ENCODE measurements at places on chromosomes 5 and 9.

DNA sequence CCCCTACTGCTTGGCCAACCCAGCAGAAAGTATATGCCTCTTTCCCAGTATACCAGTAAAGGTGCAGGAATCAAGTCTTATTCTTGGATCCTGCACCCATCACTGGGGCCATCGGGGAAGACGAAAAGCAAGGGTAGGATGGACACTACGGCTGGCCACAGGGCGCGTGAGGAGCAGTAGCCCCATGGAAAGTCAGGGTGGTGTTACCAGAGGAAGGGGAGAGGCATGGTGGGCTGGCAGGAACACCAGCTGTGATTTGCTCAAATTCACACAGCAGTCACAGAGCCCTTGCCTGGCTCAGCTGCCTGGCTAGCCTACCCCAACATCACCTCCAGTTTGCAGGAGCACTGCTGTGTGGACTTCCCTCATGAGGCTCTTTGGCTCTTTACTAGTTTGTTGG lies 34.5 kb upstream of the SAP30L start:
- no peak for DNase-seq

DNA sequence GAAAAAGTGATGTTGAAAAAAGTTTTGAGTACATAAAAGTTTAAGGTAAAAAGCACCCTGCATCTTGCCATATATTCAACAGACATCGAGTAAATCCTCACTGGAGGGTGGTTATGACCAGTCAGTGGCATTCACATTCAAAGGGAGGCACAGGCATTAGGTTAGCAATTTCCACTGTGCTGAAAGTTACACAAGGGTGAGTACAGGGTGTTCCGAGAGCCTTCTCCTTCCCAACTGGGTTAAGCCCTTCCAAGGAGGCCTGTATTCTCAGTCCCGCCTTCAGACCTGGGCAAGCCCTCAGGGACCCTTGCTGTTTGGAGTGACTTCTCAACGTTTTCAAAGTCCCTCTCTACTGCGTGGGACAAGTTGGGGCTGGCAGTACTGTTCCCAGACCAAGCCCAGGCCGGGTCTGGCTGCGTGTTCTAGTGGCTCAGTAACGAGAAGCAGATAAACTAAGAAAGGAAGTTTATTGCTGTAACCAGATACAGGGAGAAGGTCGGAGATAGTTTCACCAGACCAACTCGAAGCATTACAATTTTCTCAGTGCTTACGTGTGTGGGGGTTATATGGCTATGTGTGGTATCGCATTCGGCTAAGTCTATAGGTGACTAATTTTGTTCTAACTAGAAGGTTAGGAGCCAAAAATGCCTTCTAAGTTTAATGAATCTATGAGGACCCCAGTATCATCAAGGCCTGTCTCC lies 13.0 kb upstream of the SETX start:
- no peak for DNase-seq

- DNase-seq = no peak
Observed at GRCh38 chr9:85478847-85479246, 262.9 kb downstream of the AGTPBP1 start.

DNA sequence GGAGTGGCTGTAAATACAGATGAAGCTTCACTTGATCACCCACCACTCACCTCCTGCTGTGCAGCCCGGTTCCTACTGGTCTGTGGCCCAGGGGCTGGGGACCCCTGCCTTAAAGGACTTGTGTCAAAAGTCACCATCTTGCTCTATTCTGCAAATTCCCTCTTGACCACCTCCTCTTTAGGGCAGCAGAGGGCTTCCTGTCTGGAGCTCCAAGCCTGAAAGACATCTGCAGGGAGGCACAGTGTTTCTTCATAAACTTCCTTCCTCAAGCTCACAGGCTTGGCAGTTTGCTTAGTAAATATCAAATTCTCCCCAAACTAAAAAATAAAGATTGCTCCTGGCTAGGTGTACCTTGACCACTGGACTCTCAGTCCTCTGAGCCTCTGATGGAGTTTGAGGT lies 104.4 kb downstream of the FRMD3 start:
- DNase-seq = no peak

GRCh38 chr9:72579880-72580550 lies 58.6 kb downstream of the TMC1 start:
- no peak for DNase-seq

DNA sequence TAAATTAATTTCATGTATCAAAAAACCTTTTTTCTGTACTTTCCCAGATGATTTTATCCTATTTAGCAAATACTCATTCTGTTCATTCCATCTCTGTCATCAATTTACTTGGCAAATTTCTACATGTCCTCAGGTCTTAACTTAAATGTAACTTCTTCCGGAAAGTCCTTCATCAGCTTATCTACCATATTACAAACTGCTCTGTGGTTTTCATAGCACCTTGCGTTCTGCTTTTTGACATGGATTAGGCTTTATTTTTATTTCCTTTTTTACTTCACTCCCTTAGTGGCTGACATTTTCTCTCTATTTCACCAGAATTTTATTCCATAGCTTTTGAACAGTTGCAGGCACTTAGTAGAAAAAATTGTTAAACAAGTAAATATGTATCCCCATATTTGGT lies 1040.8 kb downstream of the TAF11L14 start:
- DNase-seq = no peak

DNA sequence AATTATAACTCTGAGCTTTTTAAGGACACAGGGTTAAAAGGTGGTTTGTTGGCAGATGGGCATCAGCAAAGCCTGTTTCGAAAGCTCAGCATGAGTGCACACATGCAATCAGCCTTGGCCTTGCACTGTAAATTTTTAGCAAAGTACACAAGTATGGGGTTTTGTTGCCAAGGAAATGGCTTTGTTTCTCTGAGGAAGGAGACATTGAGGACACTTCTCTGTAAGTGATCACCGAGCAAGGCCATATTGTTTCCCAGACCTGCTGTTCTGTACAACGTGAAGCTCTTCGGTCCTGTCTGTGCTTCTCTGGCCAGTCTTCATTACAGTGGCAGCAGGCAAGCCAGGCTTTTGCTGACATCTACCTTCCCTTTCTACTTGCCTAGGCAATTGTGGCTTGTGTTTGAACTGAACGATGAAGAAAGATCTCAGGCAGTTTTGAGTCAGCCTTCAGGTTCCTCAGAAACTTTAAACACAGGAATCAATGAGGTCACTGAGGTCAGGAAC lies 27.9 kb upstream of the GLRX start:
- DNase-seq = peak; percentile 6

DNA sequence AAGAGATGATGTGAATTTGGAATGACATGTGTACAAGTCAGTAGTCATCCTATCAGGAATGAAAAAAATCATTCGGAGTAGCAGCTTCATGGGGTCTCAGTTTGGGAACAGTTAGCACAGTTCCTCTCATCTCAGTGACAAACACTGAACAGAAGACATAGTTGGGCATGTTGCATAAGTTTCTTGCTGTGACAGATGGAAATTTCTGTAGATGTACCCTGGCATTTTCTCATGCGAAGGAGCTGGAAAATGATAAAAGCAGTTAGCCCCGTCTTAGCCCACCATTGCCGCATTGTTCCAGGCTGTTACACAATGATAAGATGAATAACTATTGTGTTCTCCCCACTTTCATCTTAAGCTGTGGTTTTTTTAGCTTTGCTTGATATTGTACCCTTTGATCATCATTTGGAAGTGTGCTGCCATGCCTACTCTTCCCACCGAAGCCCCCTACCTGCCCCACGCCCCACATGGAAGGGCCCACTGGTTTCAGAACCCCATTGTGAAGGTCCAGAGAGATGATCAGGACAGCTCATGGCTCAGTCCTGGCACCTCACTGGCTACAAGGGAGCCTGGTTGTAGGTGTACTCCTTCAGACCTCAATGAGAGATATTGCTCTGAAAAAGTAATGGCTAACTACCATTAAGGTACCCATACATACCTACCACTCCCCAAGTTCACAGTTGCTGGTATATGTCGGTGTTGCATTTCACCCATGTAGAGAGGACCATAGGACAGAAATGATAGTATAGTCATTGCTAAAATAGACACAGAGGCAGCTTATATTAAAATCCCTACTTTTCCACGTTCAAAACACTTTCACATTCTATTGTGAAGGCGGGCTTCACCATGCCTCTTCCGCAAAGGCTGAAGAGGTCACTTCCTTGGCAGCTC lies 38.8 kb downstream of the SFXN1 start:
- DNase-seq = no peak

- no peak for DNase-seq
Observed at GRCh38 chr9:27524236-27524635, at the start of gene IFNK. IFNK (plus strand) TSS chr9:27524290; CDS start chr9:27524337, 47 bp downstream.

DNA sequence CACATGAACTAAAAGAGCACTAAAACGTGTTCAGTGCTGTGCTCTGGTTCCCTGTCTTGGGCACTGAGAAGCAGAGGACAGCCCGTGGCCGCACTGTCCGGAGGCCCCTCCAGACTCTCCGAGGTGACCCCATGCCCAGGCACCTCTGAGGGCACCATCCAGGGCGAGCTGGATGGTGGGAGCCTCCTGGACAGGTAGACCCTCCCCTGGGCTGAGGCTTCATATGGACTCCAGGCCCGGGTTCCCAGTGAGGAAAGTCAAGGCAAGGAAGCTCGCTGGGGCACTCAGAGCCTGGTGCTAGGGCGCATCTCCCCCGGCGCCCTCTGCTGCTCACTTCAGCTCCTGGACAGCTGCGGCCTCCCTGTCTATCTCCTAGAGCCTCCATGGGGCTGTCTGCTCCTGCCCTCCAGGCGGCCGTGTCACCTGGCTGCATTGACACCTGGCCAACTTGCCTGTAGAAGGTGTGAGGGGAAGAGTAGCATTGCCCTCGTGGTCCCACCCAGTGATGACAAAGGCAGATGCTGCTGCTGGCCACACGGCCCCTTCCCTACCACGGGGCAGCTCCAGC lies 178.2 kb upstream of the IRX1 start:
- DNase-seq = no peak

- DNase-seq = no peak
Observed at GRCh38 chr9:138028596-138028995, 151.0 kb downstream of the CACNA1B start.

GRCh38 chr9:117286245-117286644 lies 128.6 kb downstream of the ASTN2 start:
- no peak for DNase-seq

- no peak for DNase-seq
Observed at GRCh38 chr9:89455356-89455824, 42.5 kb downstream of the SEMA4D start.

GRCh38 chr5:34474573-34475021 lies 181.5 kb upstream of the RAI14 start:
- DNase-seq = peak; percentile 82

GRCh38 chr5:123084730-123085605 lies 4.1 kb upstream of the PRDM6 start:
- DNase-seq = no peak

- no peak for DNase-seq
Observed at GRCh38 chr5:147415651-147416050, 94.2 kb downstream of the DPYSL3 start.

GRCh38 chr9:33867747-33868439 lies 50.9 kb downstream of the UBE2R2 start:
- no peak for DNase-seq

GRCh38 chr5:74685979-74686631 lies 1.1 kb downstream of the HEXB start:
- no peak for DNase-seq

DNA sequence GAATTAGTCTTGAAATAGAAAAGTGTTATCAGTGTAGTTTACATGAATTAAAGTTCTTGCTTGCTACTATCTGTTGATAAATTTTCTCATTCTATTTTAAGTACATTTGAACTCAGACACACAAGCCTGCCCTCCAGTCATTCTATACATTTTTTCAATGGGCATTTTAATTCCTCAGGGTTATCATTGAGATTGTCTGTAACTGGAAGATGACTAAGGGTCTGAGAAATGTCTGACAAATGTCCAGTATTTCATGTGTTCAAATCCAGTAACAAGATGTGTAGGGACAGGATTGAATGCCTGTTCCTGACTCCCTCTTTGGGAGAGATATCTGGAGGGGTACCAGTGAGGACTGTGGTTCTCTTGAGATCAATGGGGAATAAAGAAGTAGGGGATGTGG lies 223.9 kb upstream of the ADAMTSL1 start:
- no peak for DNase-seq

DNA sequence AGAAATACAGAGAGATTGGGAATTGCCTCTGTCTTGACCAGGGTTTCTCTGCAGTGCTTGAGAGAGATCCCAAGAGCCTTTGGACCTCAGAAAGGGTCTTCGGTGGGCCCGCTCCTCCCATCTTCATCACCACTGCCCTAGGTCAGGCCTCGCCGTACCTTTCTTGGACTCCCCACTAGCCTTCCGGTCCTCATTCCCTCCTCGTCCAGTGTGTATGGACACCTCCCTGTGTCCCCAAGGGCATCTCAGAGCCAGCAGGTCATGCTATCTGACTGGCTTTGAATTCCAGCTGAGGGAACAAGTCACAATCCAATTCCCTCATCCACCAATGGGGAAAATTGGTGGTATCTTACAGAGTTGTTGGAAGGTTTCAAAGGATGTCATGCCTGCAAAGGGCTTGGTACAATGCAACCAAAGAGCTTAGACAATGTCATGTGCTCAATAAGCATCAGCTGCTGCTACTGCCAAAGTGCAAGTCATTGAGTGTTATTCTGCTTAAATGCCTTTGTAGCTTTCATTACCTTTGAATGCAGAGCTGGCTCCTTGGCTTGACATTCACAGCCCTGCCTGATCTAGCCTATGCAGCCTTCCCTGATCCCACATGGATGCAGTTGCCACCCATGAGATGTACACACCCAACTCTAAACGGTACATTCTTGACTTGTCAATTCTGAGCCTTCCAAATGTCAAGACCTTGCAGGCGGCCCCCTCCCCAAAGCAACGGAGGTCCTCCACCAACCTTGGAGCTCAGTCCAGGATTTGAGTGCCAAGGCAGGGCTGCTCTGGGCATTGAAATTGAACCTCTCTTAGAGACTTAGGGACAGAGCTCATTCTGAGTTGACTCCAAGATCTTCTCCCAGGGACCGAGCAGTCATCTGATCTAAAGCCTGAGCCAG lies 58.0 kb downstream of the HRH2 start:
- DNase-seq = no peak

Measured in brain (organoid and tissue), 16 donors.